ENCODE measurements at places on chromosomes 6 and 20.

GRCh38 chr6:170225852-170226417 lies 64.9 kb downstream of the DLL1 start:
- no peak for DNase-seq

- DNase-seq = no peak
Measured at GRCh38 chr20:50504231-50504823, 5.9 kb upstream of the PTPN1 start.

DNA sequence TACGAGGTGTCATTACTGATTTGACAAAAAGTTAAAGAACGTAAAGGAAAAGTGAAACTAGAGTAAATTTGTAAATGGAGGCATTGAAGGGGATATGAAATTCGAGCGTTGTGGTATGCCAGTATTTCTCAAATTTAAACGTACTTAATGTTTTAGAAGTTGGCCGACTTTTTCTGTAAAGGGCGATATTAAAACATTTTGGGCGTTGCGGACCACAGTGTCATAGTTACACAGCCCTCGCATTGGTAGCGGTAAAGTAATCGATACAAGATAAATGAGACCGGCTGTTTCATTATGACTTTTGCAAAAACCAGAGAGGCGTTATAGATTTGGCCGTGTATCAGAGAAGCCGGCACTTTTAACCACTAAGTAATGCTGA lies 39.6 kb downstream of the OR2B2 start:
- no peak for DNase-seq

GRCh38 chr6:98452685-98453084 lies 381.7 kb upstream of the POU3F2 start:
- no peak for DNase-seq

- DNase-seq = no peak
Measured at GRCh38 chr20:51380401-51381385, 161.8 kb downstream of the NFATC2 start.

DNA sequence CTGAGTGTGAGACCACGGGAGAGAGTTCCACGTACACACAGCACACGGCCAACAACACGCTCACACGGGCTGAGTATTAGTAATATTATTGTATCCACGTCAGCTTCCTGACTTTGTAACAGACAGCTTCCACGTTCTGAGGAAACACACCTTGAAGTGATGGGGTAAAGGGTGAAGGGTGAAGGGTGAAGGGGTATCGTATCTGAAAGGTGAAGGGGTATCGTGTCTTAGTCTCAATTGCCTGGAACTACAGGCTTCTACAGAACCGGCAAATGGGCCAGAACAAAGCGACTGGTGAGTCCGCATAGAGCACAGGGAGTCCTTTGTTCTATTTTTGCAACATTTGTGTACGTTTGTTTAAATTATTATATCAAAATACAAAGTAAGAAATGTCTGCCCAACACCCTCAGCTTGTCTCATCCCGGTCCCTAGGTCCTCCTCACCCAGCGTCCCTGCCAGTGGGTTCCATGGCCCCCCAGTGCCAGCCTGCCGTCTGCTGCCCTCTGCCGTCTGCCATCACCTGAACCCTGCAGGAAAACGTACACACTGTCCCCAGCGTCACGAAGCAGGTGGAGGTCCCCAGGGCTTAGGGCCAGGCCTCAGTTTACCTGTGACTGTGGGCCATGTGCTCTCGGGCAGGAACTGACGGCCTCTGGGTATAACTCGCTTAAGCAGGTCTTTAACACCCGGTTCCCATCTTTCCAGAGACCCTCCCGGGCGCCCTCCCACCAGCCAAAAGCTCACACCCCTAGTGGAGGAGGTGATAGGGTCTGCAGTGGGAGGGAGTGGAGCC lies 4.4 kb upstream of the HELZ2 start:
- no peak for DNase-seq

GRCh38 chr6:143064951-143065683 lies 4.4 kb downstream of the AIG1 start:
- no peak for DNase-seq

DNA sequence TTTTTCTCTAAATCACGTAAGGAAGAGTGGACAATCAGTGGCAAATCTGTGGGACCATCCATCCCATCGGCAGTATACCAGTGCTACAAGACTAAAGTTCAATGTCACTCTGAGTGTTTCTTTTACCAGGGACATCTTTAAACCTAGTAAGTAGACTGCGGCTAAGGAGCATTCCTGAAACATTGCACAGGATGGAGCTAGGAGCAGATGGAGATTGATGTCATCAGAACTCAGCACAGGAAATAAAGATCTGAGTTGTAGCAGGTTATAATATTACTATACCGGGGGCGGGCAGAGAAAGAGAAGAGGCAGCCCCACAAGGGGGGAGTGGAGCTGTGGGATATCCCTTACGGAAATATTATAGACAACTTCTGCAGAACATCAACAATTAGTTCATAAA lies 162.1 kb downstream of the MTFR2 start:
- no peak for DNase-seq

DNA sequence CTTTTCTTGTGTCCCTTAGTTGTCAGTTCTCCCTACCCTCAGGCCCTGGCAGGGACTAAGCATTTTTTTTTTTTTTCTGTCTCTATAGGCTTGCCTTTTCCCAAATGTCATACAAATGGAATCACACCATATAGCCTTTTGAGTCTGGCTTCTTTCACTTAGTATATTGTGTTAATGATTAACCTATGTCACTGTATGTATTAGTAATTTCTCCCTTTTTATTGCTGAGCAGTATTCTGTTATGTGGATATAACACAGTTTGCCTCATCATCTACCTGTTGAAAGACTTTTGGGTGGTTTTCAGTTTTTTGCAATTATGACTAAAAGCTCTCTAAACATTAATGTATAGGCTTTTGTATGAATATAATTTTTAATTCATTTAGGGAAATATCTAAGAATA lies 16.0 kb upstream of the FBXO30 start:
- DNase-seq = no peak

DNA sequence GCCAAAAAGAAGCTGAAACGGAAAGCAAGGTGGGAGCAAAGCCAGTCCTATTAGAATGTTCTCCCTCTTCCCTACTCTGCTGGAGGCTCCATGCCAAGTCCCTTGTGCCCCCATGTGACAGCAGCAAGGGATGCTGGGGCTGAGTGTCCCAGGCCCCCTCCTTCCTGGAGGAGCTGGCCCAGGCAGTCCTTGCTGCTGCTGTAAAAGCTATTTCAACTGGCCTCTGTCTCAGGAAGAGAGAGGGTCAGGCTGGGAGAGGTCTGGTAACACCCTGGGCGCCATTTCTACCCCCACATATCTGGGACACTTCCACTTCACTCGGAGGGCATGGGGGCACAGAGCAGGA lies 25.0 kb downstream of the TTBK1 start:
- DNase-seq = no peak

GRCh38 chr20:63886054-63886419 lies 8.9 kb upstream of the DNAJC5 start:
- DNase-seq = no peak

DNA sequence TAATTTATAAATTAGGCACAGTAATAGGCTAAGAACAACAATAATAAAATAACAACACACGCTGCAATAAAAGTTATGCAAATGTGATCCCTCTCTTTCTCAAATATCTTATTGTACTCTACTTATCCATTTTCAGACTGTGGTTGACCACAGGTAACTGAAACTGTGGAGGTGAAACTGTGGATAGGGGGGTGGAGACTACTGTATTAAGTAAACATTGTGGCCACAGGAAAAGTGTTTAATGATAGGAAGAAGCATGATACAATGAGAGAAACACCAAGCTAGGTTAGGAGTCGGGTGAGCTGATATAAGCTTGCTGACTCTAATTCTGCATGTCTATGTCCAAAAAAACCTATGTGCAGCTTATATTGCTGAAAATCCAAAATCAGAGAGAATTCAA lies 23.0 kb downstream of the NHLRC1 start:
- no peak for DNase-seq

All from stimulated activated CD4-positive, alpha-beta T cell treated with anti-CD3 and anti-CD28 coated beads, Interleukin-15, amount 100 ng/mL, for 1 hour (primary cell).